RWPE1 (cell line): ENCODE measurements at places on chromosomes 13 and 19.
A peak's percentile ranks its signal among the peaks of the same experiment; 100 is the strongest.

DNA sequence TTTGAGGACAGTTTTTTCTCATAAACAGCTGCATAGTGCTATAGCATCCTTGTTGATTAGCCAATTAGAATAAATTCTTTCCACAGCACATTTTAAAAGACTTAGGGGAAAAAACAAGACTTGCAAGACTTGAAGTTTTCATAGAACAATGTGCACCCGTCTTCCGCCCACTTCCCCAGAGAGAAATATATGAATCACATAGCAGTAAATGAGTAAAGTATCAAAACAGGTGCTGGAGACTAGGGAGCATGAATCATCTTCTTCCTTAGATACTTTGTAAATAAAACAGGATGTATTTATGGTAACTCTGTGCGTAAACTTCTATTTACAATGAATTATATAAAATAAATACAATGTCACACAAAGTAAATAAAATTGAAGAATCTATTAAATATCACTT, 75.1 kb downstream of the COL4A2 start:
- peak; percentile 75 for DNase-seq

DNA sequence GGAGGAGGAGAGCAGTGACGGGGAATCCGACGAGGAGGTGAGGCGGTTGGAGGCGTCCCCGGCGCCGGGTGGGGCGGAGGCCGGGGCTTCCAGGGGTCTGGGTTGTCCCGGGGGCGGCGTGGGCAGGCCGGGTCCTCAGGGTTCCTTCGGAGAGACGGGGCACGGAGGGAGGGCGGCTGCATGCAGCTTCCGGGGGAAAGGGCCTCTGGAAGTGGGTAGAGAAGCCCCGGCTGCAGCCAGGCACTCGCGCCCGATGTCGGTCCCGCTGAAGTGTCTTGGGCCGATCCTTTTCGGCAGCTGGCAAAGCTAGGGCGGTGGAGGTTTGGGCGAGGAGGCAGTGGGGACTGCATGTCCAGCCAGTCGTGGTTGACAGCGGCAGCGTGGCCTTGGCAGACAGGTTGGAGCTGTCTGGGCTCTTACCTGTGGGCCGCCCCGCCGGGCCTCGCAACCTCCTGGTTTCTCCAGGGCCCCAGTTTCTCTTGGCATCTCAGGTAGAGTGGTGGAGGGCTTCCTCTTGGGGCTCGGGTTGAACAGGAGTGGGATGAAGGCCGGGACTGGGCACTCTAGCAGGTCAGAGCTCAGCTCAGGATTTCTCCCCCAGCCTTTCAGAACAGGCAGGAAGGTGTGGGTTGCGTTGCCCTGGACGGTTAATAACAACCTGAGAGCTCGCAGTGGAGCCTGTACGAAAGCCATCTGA, 690 bp downstream of the KMT2B start:
- DNase-seq, result no peak

DNA sequence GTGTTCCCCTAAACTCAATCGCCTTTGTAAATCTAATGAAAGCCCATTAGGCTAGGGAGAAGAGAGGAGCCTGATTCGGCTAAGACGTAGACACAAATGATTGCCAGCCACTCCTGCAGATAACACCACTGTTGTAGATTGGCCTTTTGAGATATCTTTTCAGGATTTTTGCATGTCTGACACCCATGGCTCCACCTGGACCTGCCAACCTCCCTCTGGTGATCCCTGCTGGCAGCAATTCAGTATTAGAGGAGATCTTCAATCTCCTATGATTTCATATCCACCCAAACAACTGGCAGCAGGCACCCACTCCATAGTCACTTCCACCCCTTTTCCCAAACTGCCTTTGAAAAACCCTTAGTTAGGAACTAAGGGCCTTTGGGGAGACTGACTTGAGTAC, 191.9 kb upstream of the UBL3 start:
- DNase-seq, result no peak

DNA sequence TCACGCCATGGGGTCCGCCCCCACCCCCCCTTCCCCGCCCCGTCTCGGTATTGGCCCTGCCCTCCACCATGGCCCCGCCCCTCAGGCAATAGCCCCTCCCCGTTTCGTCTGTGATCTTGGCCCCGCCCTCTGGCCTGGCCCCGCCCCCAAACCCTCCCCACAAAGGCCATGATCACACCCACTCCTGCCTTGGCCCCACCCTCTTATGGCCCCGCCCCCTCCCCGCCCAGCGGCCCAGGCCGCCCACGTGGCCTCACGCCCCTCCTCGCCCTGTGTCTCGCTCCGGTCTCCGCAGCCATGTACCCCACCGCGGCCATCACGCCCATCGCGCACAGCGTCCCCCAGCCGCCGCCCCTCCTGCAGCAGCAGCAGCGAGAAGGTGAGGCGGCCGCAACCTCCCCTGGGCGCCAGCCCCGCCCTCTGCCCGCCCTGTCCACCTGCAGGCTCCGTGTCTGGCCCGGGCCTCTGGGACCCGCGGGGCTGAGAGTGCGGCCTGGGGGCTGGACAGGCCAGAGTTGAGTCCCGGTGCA, 61.3 kb downstream of the CELF5 start:
- no peak for DNase-seq

- DNase-seq, result no peak
Observed at GRCh38 chr13:73061473-73061872, 2.7 kb downstream of the KLF5 start.

DNA sequence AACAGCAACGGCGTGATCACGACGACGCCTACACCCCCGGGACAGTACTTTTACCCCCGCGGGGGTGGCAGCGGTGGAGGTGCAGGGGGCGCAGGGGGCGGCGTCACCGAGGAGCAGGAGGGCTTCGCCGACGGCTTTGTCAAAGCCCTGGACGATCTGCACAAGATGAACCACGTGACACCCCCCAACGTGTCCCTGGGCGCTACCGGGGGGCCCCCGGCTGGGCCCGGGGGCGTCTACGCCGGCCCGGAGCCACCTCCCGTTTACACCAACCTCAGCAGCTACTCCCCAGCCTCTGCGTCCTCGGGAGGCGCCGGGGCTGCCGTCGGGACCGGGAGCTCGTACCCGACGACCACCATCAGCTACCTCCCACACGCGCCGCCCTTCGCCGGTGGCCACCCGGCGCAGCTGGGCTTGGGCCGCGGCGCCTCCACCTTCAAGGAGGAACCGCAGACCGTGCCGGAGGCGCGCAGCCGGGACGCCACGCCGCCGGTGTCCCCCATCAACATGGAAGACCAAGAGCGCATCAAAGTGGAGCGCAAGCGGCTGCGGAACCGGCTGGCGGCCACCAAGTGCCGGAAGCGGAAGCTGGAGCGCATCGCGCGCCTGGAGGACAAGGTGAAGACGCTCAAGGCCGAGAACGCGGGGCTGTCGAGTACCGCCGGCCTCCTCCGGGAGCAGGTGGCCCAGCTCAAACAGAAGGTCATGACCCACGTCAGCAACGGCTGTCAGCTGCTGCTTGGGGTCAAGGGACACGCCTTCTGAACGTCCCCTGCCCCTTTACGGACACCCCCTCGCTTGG, 966 bp downstream of the JUNB start:
- no peak for DNase-seq

- DNase-seq, result no peak
Observed at GRCh38 chr13:28534210-28534609, 39.3 kb upstream of the FLT1 start.

DNA sequence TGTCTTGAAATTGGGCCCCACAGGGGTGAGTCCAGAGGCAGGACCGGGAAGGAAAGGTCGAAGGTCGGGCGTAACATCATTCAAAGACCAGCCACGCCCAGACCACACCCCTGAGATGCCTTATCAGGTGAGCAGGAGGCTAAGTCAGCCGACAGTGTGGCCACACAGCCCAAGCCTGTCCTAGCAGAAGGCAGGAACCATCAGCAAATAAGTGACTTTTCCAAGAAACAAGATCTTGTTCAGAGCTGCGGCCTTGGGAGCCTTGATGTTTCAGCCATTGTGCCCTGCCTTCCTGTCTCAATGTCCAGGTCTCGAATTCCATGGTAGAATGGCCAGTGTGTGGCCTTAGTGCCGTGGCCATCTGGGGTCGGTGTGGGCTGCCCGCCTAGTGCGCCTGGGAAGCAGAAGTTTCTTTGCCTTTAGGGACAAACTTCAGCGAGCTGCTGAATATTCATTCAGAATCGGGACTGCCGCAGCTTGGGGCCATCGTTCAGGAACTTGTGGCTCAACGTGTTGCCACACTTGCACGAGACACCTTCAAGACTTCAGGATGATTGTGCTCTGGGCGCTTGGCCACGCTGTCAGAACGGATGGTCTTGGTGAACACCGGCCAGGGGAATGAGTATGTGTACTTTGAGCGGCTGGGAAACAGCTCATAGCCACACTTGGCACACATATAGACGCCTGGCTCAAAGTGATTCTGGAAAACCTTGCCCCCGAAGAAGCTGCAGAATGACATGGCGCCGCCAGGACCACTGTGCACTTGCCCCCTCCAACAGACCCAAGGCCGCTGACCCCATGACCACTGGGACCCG, 6.1 kb upstream of the IFNL4 start:
- DNase-seq, result no peak

DNA sequence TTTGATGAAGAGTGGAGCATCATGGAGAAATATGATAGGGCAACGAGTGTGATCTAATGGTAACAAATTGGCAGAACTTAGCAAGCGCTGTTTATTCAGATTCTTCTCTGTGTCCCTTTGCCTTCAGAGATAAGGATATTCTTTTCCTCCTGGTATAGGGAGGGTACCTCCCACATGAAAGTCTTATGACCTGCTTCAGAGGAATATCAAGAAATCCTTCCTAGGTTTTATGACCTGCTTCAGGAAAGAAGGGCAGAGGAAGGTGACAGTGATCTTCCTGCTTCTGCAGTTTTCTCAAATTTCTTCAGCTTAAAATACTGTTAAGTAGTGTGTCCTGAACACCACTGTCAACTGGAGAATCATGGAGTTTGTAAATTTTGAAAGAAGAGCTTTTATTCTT, 144.3 kb downstream of the DNAJC15 start:
- no peak for DNase-seq

DNA sequence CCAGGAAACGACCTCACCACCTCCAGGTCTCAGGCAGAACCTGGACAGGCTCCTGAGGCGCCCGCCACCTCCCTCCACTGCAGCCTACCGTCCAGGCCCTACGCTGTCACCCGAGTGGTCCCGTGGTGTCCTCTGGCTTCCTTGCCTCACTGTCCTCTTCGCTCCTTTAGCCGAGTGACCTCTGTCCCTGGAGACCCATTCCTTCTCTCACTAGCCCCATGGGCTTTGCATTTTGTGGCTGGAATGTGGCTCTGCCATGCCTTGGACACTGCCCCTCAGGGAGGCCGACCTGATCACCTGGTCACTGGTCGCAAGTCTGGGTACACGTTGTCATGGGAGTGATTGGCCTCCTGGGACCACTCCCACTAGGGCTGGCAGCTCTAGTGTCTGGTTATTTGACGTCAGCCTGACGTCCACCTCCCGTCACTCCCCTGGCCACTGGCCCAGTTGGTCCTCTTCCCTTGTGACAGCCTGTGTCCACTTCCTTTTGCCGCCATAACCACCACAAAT, 17.9 kb downstream of the SLC25A42 start:
- DNase-seq, result no peak

DNA sequence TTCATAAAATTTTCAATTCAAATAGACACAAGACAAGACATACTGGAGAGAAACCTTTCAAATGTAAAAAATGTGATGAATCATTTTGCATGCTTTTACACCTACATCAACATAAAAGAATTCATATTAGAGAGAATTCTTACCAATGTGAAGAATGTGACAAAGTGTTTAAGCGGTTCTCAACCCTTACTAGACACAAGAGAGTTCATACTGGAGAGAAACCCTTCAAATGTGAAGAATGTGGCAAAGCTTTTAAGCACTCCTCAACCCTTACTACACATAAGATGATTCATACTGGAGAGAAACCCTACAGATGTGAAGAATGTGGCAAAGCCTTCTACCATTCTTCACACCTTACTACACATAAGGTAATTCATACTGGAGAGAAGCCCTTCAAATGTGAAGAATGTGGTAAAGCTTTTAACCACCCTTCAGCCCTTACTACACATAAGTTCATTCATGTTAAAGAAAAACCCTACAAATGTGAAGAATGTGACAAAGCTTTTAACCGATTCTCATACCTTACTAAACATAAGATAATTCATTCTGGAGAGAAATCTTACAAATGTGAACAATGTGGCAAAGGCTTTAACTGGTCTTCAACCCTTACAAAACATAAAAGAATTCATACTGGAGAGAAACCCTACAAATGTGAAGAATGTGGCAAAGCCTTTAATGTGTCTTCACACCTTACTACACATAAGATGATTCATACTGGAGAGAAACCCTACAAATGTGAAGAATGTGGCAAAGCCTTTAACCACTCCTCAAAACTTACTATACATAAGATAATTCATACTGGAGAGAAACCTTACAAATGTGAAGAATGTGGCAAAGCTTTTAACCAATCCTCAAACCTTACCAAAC, 24.6 kb upstream of the ZNF431 start:
- no peak for DNase-seq

GRCh38 chr13:42259515-42259914, 12.4 kb upstream of the AKAP11 start:
- no peak for DNase-seq

DNA sequence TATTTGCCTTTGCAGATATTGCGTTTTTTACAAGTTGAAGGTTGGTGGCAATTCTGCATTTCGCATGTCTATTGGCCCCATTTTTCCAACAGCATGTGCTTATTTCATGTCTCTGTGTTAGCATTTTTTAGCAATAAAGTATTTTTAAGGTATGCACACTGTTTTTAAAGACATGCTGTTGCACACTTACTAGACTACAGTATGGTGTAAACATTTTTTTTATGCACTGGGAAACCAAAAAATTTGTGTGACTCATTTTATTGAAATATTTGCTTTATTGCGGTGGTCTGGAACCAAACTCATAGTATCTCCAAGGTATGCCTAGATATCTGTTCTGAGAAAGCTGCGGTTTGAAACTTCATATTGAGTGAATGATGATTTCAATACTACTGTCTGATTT, 55.4 kb upstream of the RNF113B start:
- DNase-seq, result no peak

DNA sequence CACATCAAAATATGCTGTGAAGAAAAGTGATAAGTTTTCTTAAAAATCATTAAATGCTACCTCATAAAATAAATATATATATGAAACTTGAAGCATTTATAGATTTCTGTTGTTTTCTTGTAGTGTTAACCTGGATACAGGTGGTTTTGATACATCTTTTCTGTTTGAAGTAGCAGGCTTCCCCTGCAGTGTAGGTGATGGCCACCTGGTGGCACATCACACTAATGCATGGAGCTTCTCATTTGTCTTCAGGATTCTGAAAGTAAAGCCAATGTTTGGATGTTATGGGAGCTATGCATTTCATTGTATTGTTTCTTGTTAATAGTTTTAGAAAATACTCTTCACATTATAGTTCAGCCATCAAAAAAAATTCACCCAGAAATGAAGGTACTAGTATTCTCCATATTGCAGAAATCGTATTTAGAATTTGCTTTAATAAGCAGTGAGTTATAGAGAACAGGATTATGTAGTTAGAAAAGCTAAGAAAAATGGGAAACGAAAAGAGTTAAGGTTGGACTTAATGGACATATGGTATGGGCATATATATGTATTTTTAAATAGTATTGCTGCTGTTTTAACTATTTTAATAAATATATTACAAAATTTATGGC, 18.7 kb downstream of the GPR180 start:
- peak; percentile 41 for DNase-seq

DNA sequence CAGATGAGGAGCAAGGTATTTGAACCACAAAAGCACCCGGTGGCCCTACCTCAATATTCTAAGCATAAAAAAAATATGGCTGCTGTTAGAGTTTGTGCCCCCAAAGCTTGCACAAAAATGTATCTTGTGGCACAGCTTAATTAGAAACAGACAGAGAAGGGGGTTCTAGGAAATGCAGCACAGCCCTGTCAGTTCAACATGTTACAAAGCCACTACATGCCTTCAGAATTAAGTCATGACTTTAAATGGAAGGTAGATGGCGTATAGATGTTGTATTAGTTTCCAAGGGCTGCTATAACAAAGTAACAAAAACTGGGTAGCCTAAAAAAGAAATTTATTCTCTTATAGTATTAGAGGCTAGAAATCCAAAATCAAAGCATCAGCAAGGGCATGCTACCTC, 703.8 kb downstream of the DIAPH3 start:
- no peak for DNase-seq
